ENCODE measurements at places on chromosomes 6 and 20. TPM values are rescaled to one million over a fixed set of nuclear protein-coding genes. Genes with fewer than 3 reads are reported as not detected.
A peak's percentile ranks its signal among the peaks of the same experiment; 100 is the strongest.

DNA sequence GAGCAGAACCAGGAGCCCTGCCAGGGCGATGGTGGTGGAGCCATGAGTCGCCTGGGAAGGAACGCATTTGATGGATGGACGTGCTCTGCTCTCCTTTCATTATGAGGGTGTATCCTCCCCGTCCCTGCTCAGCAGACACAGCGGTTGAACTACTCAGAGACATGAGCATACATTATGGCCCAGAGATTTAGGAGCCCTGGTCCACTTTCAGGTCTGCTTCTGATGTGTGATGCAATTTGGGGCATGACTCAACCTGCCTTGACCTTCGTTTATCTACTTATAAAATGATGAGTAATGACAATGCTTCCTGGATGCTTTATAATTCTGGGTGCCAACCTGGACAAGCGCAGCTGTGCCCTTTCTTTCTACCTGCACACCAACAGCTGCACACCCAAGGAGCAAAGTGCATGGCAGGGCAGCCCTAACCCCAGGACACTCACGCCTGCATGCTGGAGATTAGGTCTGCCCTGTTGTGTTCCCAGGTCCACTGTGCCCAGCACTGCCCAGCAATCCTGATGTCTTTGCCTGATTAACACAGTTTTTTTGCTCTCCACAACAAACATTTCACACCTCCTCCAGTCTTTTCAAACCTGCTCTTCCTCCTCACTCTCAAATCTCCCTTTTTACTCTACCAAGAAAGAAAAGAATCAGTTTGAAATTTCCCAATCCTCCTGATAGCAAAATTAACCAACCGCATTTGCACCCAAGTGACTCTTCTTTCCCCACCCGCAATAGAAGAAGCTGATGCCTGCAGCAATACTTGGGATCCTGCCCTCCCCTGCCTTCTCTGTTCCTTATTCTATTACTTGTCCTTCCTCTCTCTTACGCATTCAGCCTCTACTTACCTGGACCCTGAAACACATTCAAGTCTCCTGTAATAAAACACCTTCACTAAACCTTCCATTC lies 81.2 kb downstream of the EZR start:
- H3K4me1 ChIP-seq: no peaks in the 10 kb centered on the region
- H3K27me3 ChIP-seq: no peaks in the 10 kb centered on the region
- no peak for DNase-seq
- H3K27ac ChIP-seq: no peak overlapping the region

DNA sequence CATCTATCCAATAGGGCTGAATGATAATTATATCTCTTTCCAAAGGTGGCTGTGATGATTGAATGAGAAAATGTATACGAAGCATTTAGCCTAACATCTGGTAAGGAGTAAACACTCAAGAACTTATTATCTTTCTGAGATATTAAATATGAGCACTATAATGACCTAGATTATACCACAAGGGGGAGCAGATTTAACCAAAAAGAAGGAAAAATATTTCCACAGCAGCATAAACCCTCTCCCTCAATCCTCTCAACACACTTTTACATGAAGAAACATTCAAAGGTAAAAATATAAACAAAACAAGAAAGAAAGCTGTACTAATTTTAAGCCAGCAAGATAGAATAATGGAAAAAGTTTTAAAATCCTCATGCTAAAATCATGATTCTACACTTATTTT lies 68.4 kb downstream of the SHPRH start:
- H3K27me3 ChIP-seq: no peaks in the 10 kb centered on the region
- H3K4me1 ChIP-seq: no peaks in the 10 kb centered on the region
- H3K36me3 ChIP-seq: peaks cover 9% of the 10 kb centered on the region
- no peak overlapping the region for H3K4me3 ChIP-seq
- no peak for DNase-seq
- no peak overlapping the region for H3K27ac ChIP-seq

DNA sequence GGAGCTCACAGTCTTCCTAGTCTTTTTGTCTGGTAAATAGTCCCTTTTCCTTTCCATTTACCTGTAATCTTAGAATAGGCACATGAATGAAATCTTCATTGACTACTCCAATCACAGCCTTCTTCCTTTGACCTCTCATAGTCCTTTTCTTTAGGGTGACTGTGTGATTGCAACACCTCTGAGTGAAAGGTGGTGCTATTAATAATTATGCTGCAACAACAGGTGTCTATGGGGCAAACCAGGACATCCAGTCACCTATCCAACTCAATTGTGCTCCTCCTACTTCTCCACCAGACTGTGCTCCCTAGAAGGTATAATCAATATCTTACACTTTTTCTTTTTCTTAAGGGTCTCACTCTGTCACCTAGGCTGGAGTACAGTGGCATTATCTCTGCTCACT lies 29.4 kb downstream of the RIPOR2 start:
- no peaks in the 10 kb centered on the region for H3K27me3 ChIP-seq
- no peak for DNase-seq
- H3K36me3 ChIP-seq: peaks cover 32% of the 10 kb centered on the region
- H3K4me3 ChIP-seq: no peak overlapping the region
- peak overlapping the region; percentile 70 for H3K27ac ChIP-seq
- peaks cover 93% of the 10 kb centered on the region for H3K4me1 ChIP-seq

DNA sequence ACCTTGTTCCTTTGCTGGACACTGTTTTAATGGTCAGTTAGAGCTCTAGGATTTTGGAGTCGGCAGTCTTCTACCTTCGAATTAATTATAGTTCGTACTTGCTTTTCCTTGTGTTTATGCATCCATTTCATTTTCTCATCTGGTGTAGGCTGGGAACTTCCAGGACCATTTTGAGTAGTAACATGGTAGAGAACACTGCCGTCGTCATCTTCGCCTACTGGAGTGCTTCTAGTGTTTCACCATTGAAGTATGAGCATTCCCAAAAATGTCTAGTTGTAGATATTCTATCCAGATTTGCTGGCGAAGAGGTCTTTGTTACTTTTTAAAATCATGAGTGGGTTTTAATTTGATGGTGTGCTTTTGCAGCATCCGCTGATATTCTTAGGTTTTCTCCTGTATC lies 36.9 kb downstream of the CDYL start:
- no peak overlapping the region for H3K4me3 ChIP-seq
- peaks cover 35% of the 10 kb centered on the region for H3K4me1 ChIP-seq
- DNase-seq: no peak
- H3K36me3 ChIP-seq: no peaks in the 10 kb centered on the region
- no peak overlapping the region for H3K27ac ChIP-seq

GRCh38 chr6:168948002-168948401 lies 305.6 kb downstream of the THBS2 start:
- no peak overlapping the region for H3K4me3 ChIP-seq
- no peaks in the 10 kb centered on the region for H3K36me3 ChIP-seq
- no peaks in the 10 kb centered on the region for H3K4me1 ChIP-seq
- no peak overlapping the region for H3K27ac ChIP-seq

DNA sequence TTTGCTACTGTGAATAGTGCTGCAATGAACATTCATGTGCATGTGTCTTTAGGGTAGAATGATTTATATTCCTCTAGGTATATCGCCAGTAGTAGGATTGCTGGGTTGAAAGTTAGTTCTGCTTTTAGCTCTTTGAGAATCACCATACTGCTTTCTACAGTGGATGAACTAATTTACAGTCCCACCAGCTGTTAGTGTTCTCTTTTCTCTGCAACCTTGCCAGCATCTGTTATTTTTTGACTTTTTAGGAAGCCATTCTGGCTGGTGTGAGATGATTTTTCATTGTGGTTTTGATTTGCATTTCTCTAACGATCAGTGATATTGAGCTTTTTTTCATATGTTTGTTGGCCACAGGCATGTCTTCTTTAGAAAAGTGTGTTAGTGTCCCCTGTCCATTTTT lies 40.0 kb downstream of the PLG start:
- H3K27me3 ChIP-seq: no peaks in the 10 kb centered on the region
- H3K4me1 ChIP-seq: no peaks in the 10 kb centered on the region
- no peak overlapping the region for H3K4me3 ChIP-seq
- no peak overlapping the region for H3K27ac ChIP-seq

DNA sequence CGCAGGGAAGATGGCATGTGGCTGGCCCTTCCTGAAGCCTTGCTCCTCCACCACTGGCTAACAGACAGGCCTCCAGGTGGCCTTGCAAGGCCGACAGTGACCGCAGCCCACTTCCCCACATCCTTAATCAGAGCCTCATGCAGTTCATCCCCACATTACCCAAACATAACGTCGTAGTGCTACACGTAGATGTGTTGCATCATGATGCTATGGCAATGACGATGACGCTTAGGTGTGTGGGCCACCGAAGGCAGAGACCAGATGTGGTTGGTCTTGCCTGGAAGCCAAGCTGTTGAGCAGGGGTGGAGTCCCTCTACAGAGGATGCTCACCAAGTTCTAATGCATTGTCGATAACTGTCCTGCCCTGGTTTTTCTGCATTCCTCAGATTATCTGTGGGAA lies 5.6 kb downstream of the CD93 start:
- H3K36me3 ChIP-seq: no peaks in the 10 kb centered on the region
- H3K27ac ChIP-seq: no peak overlapping the region
- H3K27me3 ChIP-seq: no peaks in the 10 kb centered on the region
- no peak overlapping the region for H3K4me3 ChIP-seq
- DNase-seq: no peak

DNA sequence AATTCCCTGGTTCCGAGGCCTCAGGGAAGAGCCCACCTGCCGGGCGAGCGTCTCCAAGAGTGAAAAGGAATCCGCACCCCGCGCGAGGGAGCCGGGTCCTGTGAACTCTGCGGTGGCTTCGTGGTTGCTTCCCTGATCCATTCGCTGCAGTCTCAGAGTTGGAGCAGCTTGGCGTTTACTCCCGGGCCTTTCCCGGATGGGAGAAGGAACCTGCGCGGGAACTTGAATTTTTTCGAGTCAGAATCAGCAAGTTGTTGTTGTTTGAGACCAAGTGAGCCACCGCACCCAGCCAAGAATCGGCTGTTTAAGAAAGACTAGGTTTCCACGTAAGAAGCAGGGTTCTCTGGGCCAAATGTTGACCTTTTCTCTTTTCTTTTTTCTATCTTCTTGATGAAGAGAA lies 12.9 kb downstream of the PRSS16 start:
- peaks cover 12% of the 10 kb centered on the region for H3K27me3 ChIP-seq
- no peak overlapping the region for H3K4me3 ChIP-seq
- H3K4me1 ChIP-seq: peaks cover 3% of the 10 kb centered on the region
- no peak overlapping the region for H3K27ac ChIP-seq

DNA sequence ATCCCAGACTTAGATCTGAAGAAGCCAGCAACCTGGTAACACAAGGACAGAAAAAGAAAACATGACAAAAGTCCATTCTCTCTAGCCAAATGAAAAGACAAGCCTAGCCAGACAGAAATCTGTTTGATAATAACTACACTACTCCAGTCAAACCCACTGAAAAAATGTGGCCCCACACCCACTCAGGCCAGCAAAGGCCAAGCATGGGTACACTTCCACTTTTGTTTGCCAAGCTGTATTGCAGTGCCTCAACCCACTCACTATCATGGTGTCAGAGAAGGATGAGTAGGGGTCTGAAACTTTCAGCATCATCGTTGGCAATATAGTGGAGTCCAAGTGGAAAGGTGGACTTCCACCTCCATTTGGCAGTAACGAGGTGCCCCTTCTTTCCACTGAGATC lies 45.8 kb downstream of the EPM2A start:
- H3K27ac ChIP-seq: no peak overlapping the region
- no peak for DNase-seq
- no peaks in the 10 kb centered on the region for H3K36me3 ChIP-seq
- H3K27me3 ChIP-seq: no peaks in the 10 kb centered on the region
- no peak overlapping the region for H3K4me3 ChIP-seq
- H3K4me1 ChIP-seq: no peaks in the 10 kb centered on the region

- H3K4me1 ChIP-seq: no peaks in the 10 kb centered on the region
- H3K27me3 ChIP-seq: no peaks in the 10 kb centered on the region
- no peaks in the 10 kb centered on the region for H3K36me3 ChIP-seq
Measured at GRCh38 chr20:9344083-9344920, 170.1 kb upstream of the LAMP5 start.

GRCh38 chr6:26205625-26206574 lies 118.7 kb downstream of the HFE start:
- DNase-seq: peak; percentile 33
- peak overlapping the region; percentile 82 for H3K27ac ChIP-seq
- no peaks in the 10 kb centered on the region for H3K27me3 ChIP-seq
- H3K36me3 ChIP-seq: no peaks in the 10 kb centered on the region
- H3K4me3 ChIP-seq: peak overlapping the region; percentile 87

DNA sequence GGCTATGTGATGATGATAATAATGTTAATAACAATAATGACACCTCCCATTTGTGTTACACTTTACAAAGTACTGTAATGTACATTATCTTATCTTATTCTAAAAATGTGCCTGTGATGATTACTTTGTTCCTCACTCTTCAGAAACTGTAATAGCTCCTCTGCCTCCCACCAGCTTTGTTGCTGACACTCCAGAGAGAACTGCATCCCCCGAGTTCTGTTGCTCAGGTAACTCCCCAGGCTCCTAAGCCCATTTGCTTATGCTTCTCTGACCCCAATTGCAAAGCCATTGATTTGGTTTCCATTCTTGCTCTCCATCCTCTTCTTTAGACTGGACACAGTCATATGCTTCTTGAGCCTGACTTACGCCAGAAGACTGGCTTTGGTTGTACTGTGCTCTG lies 319.7 kb downstream of the EPM2A start:
- no peaks in the 10 kb centered on the region for H3K27me3 ChIP-seq
- no peak for DNase-seq
- no peak overlapping the region for H3K4me3 ChIP-seq

IRF4 gene
- 8.5 TPM for total RNA-seq

TMEM14A gene
- 10.0 TPM for total RNA-seq

SNHG17 gene
- 46.0 TPM for total RNA-seq

MARCKS gene
- total RNA-seq: 2.7 TPM

STK38 gene
- total RNA-seq: 190 TPM
